Dermis blood vessel endothelial cell (primary cell): ENCODE measurements at places on chromosomes 5 and 9. TPM values are rescaled to one million over a fixed set of nuclear protein-coding genes. Genes with fewer than 3 reads are reported as not detected.
A peak's percentile ranks its signal among the peaks of the same experiment; 100 is the strongest.

Gene GRIN1
- 0.05 and 0.17 TPM in 2 replicates for total RNA-seq

Gene DMXL1
- total RNA-seq: 35.1 and 53.4 TPM in 2 replicates

Gene TSLP
- under 0.01 and 0.19 TPM in 2 replicates for total RNA-seq

Gene SHISAL2B
- not detected in 2 replicates for total RNA-seq

Gene WNK2
- total RNA-seq: not detected in 2 replicates

DNA sequence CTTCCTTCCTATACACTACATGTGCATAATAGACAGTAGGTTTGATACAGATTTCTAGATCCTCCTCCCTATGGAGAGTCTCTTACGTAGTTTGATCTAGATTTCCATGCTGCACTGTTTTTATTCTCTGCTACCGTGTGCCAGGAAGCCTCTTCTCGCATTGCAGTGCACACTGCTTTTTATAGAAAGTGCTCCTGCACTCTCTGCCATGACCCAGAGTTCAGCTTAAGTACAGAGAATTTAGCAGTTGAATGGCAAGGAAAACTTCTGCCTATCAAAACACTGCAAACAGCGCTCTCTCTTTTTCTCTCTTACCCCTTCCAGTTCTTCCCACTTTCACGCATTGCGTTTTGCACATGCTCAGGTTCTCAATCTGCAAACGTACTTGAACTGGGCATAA lies 187.4 kb downstream of the ARHGAP26 start:
- no peak for DNase-seq

DNA sequence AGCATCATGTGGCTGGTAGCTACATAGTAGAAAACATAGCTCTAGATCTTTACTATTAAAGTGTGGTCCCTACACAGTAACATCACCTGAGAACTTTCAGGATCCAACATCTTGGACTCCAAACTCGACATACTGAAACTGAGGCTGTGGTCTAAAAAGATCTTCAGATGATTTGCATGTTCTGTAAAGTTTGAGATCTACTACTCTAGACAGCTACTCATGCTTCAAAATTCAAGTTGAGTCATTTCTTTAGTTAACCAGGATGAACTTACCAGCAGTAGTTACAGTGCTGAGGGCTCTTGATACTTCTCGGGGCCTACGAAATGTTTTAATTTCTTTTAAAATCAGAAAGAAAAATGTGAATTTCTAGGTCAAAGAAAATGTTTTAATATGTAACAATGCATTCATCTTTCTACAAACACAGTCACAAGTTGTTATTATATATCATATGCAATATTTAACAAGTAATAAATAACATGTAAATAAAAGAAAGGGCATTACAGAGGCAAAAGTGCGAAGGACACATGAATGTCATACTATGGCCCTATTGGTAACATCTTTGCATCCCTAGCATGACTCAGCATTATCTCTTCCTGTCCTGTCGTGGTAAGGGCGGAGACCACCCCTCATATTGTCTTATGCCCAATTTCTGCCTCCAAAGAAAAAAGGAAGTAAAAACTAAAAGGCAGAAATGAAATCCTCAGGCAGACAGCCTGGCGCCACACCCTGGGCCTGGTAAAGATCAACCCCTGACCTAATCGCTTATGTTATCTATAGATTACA lies 563.9 kb upstream of the TLE4 start:
- no peak for DNase-seq

DNA sequence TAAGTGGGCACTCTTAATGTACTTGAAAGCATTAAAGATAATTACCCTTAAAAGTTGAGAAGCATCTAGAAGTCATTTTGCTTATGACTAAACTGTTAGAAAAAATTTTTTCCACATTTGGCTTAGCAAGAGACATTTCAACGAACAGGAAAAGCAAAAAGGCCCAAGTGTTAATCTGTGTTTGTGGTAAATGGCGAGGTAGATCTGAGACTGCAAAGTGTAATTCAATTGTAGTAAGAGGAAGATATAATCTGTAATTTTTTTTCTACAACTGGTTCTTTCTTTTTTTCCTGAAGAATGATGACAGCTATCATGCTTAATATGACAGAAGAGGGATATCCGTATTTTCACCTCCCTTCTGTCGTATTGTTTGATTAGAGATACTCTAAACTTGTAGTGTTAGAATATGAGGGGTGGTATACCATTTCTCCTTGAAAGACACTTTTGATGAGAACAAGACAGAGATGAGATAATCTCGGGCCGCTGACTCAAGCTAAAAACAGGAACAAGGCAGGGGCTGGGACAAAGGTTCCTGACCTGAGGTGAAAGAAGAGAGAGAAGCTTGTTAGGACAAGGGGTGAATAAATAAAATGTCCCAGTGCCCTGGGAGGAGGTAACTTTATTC lies 459.3 kb upstream of the ZNF608 start:
- no peak for DNase-seq

GRCh38 chr5:149040421-149040820 lies 22.4 kb downstream of the SH3TC2 start:
- peak; percentile 81 for DNase-seq

- DNase-seq: no peak
These were observed 138.1 kb upstream of the PCA3 start for GRCh38 chr9:76626141-76626540.

GRCh38 chr5:145936401-145937131 lies at the start of gene SH3RF2:
Gene SH3RF2, plus strand, starts transcription at chr5:145936578. Its CDS starts 1,351 bp downstream, at chr5:145937929.
- peak; percentile 58 for DNase-seq

DNA sequence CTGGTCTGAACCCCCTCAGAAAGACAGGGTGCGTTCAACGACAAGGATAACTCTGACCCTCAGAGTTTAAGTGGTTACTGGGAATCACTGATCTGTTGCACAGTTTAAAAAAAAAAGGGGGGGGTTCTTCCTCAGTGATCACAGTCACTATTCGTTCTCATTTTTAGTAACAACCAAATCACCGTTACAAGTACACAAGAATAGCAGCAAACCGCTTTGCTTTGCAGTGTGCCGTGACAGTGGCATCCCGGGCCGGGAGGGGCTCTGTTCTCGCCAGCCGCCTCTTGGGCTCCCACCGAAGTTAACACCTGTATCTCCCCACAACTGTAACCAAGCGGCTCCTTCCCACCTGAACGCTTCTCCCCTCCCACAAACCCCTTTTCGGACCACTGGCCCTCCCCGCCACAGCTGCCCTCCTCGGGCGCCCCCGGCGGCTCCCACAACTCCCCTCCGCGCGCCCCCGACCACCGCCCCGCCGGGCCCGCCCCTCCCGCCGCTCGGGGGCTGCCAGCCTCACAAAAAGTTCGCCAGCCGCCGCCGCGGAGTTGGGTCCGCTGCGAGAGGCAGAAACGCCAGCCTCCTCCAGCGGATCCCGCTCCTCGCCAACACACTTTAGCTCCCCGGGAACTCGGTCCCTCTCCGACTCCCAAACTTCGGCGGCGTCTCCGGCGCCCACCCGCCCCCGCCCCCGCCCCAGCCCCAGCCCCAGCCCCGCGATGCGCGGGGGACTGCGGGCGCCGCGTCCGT lies 1.2 kb downstream of the SSBP2 start:
- peak; percentile 37 for DNase-seq

DNA sequence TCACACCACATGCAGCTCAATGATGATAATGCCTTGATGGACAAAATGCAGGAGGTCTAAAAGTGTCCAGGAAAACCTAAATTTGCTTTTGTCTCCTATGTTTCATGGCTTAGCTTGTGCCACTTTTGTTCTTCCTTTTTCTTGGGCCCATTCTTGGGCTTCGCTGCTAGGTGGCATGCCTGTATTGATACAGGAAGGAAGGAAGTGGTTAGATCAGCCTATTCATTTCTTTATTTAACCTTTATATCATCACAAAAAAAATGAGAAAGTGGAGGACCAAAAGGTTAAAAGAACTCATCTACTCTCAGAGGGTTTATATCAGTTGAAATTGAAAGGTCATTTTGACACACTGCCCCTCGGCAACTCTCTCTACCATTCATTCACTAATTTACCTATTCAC lies 260.2 kb downstream of the ARHGAP26 start:
- DNase-seq: no peak

DNA sequence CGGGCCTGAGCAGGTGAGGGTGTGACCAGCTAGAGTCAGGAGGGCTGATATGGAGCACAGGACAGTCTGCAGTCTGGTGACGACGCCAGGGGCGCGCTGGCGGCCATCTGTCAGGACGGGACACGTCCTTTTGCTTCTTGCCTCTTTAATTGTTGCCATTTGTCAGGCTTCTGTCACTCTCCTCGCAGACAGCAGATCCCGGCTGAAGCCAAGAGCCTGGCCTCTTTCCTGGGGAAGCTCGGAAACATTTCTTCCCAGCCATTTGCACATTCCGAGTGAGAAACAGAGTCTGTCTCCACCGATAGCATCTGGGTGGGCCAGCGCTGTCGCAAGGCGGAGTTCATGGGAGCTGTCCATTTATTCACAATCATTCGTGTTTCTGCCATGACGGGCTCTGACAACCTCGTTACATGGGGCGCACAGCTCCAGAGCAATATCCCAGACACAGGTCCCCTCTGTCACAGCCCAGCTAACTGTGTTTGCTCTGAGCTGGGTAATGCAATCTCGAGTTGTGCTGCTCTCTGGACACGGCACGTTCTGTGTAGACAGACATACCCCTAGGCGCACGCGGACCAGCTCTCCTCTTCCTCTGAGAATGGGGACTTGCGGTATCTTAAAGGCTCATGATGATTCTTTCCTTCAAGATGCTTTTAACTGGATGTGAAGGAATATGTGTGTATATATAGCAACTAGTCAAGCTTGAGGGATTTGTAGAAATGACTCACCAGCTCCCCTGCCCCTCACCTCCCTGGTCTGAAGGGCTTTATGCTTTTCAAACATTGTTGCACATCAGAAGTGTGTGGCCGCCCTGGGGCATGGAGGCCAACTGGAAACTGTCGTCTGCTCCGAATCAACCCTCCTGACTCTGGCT lies 105.3 kb upstream of the FCN2 start:
- DNase-seq: no peak
